ENCODE measurements at places on chromosomes 7 and 10. TPM values are rescaled to one million over a fixed set of nuclear protein-coding genes. Genes with fewer than 3 reads are reported as not detected.

- DNase-seq, result no peak
These were observed 169.3 kb downstream of the USP6NL start for GRCh38 chr10:11442001-11442773.

DNA sequence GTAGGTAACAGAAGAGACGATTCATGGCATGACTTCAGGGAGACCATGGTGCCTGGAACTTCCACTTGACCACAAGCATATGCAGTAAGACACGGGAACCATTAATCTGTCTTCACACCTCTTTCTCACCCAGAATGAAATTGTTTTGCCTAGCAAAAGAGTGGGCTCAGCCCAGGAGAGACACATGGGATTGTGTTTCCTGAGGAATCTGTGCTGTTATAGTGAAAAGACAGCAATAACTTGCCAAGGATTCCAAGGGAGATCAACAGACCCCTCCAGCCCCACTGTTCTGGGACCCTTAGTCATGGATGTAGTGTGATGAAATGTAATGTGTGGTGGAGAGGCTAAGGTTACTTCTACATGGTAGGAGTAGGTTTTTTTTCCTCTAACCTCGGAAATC lies 192.5 kb upstream of the NPVF start:
- DNase-seq, result no peak

The ARPC1B gene
- polyA plus RNA-seq, result 36.4 TPM

The SGMS1 gene
- 54.4 TPM for polyA plus RNA-seq

GRCh38 chr7:19747740-19748339 lies 25.6 kb downstream of the TMEM196 start:
- no peak for DNase-seq

- no peak for DNase-seq
These were observed 271.2 kb downstream of the MAGI2 start for GRCh38 chr7:79182283-79182682.

GRCh38 chr7:143248761-143249354 lies 14.4 kb upstream of the GSTK1 start:
- DNase-seq, result no peak

The MSS51 gene
- polyA plus RNA-seq, result 4.6 TPM

DNA sequence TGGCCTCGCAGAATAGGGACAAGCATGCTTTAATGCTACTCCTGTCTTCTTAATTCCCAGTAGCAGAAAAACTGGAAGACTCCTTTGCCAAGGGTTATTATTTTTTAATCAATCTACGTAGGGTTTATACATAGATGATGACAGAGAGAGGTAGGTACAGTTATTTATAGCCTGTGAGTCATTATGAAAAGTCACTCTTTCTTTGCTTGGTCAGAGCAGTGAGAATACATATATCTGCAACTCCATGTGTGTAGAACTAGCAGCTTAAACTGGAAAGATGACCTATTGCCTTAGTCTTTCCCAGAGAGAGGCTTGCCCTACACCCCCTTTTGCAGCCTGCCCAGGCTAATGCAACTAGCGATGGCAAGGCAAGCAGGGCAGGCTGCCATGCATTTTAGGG lies 1050.6 kb downstream of the NRG3 start:
- no peak for DNase-seq

The HMX2 gene
- 1.7 TPM for polyA plus RNA-seq

DNA sequence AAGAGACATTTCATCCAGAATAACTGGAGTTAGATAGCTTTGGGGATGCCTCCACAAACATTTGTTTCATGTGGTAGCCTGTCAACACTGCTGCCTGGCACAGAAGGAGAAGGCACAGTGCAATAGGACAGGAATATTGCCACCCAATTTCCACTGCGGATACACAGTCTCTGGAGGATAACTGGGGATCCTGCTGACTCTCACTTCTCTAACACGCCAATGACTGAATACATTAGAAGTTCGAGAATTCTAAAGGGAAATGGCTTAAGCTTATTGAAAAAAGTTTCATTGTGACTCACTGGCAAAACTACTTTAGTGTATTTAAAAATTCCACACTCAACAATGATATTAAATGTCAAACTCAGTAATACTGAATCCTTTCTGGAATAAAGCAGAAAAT lies 12.9 kb downstream of the ARL3 start:
- DNase-seq, result no peak

- DNase-seq, result no peak
These were observed 512.6 kb upstream of the FOXK1 start for GRCh38 chr7:4169455-4169854.

- no peak for DNase-seq
These were observed 128.2 kb downstream of the STRA8 start for GRCh38 chr7:135361788-135362187.

GRCh38 chr10:78934532-78934898 lies 134.3 kb upstream of the ZMIZ1 start:
- DNase-seq, result no peak

- DNase-seq, result no peak
These were observed 34.2 kb downstream of the PUS7 start for GRCh38 chr7:105487579-105488571.

The NKX1-2 gene
- polyA plus RNA-seq, result 0.06 TPM

DNA sequence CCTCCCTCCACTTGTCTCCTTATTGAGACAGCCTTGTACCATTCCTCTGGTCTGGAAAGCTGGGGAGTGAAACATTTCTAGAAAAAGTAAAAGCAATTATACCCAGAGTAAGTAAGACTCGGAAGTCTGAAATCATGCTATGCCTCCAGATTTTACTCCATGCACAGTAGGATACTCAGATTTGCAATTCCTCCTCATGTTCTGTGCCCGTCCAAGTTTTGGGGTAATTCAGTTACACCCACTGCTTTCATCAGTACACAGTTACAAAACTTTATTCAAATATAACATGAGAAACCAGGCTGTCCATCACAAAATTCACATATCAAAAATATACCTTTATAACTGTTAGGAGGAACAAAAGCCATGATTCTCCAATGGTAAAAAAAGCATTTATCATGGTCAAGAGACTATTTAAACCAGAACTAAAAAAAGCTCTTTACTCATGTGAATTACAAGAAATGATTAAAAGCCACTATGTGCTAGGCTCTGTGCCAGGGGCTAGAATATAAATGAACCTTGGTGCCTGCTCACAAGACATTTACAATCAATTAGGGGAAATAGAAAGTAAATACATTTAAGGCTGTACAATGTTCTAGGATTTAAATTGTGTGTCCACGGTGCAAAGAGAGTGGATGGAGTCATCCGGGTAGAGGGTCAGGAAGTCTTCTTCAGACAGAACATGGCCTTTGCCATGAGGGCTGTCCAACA lies 320.2 kb downstream of the ELMO1 start:
- DNase-seq, result no peak

DNA sequence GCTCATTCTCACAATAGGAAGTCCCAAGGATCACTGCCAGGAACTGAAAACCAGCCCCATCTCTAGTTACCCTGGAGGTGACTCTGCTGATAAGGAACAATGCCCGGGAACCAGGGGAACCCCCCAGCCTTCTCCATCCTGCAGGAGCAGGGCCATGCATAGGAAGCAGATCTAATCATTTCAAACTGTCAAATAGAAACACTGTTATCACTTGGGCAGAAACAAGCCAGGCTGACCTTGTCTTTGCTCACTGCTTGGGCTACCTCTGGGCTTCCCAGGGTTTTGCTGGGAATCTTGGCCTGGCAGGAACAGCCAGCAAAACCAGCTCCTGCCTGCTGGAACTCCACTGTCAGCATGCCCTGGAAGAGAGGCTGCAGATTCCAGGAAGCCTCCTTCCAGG lies 114.1 kb downstream of the RNF216 start:
- no peak for DNase-seq

The MYO1G gene
- 0.99 TPM for polyA plus RNA-seq

- no peak for DNase-seq
These were observed 95.4 kb downstream of the FAM53B start for GRCh38 chr10:124648738-124649137.

- no peak for DNase-seq
These were observed 80.5 kb upstream of the TMEM106B start for GRCh38 chr7:12130609-12131008.

- no peak for DNase-seq
These were observed at the start of gene IGF2BP3 for GRCh38 chr7:23470330-23471105. Gene IGF2BP3, minus strand, starts transcription at chr7:23470491. Its CDS starts 381 bp downstream, at chr7:23470110.

GRCh38 chr7:92496876-92497275 lies 19.1 kb upstream of the ERVW-1 start:
- DNase-seq, result no peak

DNA sequence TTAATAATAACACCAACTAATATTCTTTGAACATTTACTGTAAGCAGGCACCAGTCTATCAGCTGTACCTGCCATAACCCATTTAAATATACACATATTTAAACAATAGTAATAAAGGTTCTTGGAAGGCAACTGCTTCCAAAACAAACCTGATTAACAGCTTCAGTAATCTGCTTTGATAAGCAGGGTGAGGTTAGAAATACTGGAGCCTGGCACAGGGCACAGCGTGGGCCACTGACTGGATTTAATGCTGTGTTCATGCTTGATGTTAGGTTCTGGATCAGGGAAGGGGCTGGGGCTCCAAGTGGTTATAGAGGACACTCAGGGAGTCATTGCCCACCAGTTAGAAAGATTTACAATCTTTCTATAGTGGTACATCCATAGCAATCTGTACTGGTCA lies 10.9 kb upstream of the C10orf120 start:
- no peak for DNase-seq

DNA sequence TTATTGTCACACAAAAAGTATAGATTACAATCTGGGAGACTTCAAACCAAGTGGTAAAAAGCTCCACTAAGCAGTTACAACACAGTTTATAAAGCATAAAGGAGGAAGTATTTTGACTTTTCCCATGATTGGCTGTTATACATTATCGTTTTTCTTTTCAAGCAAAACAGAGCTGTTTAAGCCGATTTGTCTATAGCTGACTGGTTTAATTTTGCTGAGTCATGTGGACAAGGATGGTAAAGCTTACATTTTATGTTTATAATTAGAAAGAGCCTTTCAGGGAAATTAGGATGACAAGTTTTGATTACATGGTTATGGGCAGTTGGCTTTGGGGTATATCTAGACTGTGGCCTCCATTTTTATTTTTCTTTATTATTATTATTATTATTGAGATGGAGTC lies 152.5 kb upstream of the STK17A start:
- DNase-seq, result no peak

The OPN1SW gene
- polyA plus RNA-seq, result 1.2 TPM

The CEP55 gene
- polyA plus RNA-seq, result 15.0 TPM

DNA sequence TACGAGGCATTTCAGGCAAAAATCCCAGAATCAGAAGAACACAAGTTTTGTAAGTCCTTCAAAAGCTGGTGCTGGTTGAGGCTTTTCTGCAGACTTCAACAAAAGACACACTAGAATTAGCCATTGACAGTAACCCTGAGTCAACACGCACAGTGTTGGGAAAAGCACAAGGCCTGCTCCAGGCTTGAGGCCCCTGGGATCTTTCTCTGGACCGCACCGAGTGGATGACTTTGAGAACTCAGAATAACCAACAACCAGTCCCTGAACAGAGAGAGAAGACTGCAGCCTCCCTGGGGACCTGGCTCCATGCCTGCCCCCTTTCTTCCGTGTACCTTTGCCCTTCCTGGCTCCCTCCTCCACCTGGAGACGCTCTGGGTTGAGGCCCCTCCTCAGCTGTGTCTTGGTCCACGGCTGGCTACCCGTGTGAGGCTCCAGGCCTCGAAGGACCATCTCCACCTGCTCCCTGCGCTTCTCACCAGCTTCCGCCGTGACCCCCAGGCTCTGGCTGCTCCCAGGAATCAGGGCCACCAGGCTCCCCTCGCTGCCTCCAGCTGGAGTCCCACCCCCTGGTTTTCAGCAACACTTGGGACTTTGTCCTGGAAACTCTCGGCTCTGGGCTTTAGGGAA lies 28.4 kb downstream of the DIP2C start:
- DNase-seq, result no peak

GRCh38 chr10:70566515-70567290 lies 35.8 kb downstream of the PRF1 start:
- DNase-seq, result no peak

GRCh38 chr7:36260481-36260880 lies 107.4 kb downstream of the EEPD1 start:
- no peak for DNase-seq

GRCh38 chr7:35681231-35682029 lies 13.5 kb downstream of the HERPUD2 start:
- no peak for DNase-seq

DNA sequence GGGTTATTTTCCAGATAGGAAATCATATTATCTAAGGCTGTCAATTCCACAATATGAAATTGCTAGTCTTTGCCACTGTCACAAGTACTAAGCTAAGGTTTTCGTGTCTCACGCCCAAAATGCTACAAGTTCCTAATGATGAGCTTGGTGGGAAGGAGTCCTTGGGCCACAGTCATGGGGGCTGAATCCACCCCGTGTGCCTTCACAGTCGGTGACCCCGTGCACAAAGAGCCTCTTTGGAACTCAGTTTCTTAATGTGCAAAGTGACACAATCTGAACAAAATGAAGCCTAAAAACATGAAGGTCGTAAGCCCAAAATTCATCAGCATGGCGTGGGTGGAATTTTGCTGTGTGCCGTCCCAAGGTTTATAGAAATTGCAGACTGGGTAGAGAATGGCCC lies 337.0 kb upstream of the GALNT17 start:
- DNase-seq, result no peak

DNA sequence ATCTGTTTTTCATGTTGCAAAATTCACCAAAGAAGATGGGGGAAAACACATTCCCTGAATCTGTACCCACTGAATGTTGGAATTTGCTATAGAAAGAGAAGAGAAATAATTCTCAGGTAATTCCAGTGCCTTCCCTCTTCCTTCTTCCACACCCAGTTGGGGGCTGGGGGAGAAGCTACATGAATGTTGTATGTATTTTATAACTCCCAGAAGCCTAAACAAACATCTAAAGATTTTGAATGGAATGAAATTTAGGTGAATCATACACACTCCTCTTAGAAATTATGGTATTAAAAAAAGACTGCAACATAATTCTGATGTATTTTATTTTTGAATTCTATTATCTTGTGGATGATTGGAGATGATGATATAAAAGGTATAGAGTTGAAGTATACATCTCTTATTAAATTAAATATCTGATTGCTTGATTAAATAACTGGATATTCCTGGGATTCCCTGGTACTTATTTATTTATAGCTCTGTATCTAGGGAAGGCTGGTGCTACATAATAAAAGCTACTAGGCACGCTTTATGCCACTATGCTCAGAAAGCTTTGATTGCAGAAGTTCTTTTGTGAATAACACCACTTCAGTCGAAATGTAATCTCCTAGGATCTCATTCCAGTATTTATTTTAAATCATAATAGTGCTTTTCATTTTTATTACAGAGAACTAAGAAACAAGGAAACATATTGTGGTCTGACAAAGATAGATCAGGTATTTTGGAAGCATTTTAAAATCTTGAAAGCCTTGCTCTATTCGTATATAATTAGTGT lies 98.5 kb downstream of the MCU start:
- DNase-seq, result no peak
